Thoracic aorta (tissue), 2 donors: ENCODE measurements at places on chromosomes 6 and 20. TPM values are rescaled to one million over a fixed set of nuclear protein-coding genes. Genes with fewer than 3 reads are reported as not detected.

Gene STMND1
- not detected for total RNA-seq

- no peaks in the 10 kb centered on the region for H3K4me1 ChIP-seq
- H3K27ac ChIP-seq: no peak overlapping the region
- DNase-seq: no peak
- no peaks in the 10 kb centered on the region for H3K27me3 ChIP-seq
- H3K4me3 ChIP-seq: no peak overlapping the region
Measured at GRCh38 chr6:7628909-7629308, 38.9 kb downstream of the SNRNP48 start.

- H3K4me1 ChIP-seq: peaks cover 43% of the 10 kb centered on the region
- H3K27ac ChIP-seq: no peak overlapping the region
- H3K27me3 ChIP-seq: no peaks in the 10 kb centered on the region
- H3K4me3 ChIP-seq: no peak overlapping the region
Measured at GRCh38 chr6:75449630-75450206, 43.9 kb downstream of the FILIP1 start.

Gene COL12A1
- total RNA-seq: 131 TPM

DNA sequence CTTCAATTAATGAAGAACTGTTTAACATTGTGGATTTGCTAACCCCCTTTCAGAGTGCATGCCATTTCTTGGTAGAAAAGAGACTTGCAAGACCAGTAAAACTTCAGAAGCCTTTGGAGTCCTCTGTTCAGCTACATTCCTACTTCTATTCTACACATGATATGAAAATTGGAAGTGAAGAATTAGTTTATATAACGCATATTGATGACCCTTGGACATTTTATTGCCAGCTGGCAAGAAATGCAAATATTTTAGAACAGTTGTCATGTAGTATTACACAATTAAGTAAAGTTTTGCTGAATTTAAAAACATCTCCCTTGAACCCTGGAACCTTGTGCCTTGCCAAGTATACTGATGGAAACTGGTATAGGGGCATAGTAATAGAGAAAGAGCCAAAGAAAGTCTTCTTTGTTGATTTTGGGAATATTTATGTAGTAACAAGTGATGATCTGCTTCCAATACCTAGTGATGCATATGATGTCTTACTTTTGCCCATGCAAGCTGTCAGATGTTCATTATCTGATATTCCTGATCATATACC is 3.3 kb downstream of the TDRD6 start:
- DNase-seq: no peak
- no peaks in the 10 kb centered on the region for H3K4me1 ChIP-seq
- H3K4me3 ChIP-seq: no peak overlapping the region
- no peaks in the 10 kb centered on the region for H3K36me3 ChIP-seq

GRCh38 chr6:90916968-90917367 is 330.1 kb upstream of the MAP3K7 start:
- no peak overlapping the region for H3K27ac ChIP-seq
- H3K4me1 ChIP-seq: no peaks in the 10 kb centered on the region
- DNase-seq: no peak
- H3K4me3 ChIP-seq: no peak overlapping the region
- no peaks in the 10 kb centered on the region for H3K36me3 ChIP-seq

DNA sequence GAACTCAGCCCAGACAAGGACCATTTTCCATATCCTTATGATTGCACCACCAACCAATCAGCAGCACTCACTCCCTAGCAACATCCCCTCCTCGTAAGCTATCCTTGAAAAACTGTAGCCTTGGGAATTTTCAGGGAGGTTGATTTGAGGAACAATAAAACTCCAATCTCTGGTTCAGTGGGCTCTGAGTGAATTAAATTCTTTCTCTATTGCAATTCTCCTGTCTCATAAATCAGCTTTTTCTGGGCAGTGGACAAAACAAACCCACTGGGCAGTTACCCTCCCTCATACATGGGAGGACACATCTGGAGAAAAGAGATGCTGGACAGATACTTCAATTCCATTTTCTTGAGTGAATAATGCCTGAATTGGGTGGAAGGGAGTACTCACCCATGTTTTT is 115.4 kb upstream of the STXBP5 start:
- H3K27me3 ChIP-seq: no peaks in the 10 kb centered on the region
- H3K4me1 ChIP-seq: no peaks in the 10 kb centered on the region
- H3K36me3 ChIP-seq: no peaks in the 10 kb centered on the region
- no peak for DNase-seq
- no peak overlapping the region for H3K27ac ChIP-seq
- H3K4me3 ChIP-seq: no peak overlapping the region

GRCh38 chr6:151869787-151870186 is 62.3 kb downstream of the ESR1 start:
- no peak overlapping the region for H3K27ac ChIP-seq
- no peaks in the 10 kb centered on the region for H3K27me3 ChIP-seq
- H3K4me1 ChIP-seq: peaks cover 13% of the 10 kb centered on the region
- no peak for DNase-seq
- H3K36me3 ChIP-seq: no peaks in the 10 kb centered on the region

- no peaks in the 10 kb centered on the region for H3K36me3 ChIP-seq
- H3K27ac ChIP-seq: peak overlapping the region; percentile 96
- H3K27me3 ChIP-seq: no peaks in the 10 kb centered on the region
- peaks cover 43% of the 10 kb centered on the region for H3K4me1 ChIP-seq
- no peak overlapping the region for H3K4me3 ChIP-seq
Measured at GRCh38 chr20:49399329-49399728, 83.1 kb downstream of the KCNB1 start.

Gene TCEA2
- 48.6 TPM for total RNA-seq

Gene TNFRSF21
- 15.3 TPM for total RNA-seq

Gene BEND3
- 0.54 TPM for total RNA-seq

Gene PHACTR3
- total RNA-seq: not detected

GRCh38 chr6:28782113-28782673 is 141.6 kb downstream of the TRIM27 start:
- no peak for DNase-seq
- H3K27ac ChIP-seq: no peak overlapping the region
- H3K4me3 ChIP-seq: no peak overlapping the region
- H3K27me3 ChIP-seq: peaks cover 16% of the 10 kb centered on the region
- no peaks in the 10 kb centered on the region for H3K36me3 ChIP-seq

Gene MRPS10
- total RNA-seq: 30.0 TPM

DNA sequence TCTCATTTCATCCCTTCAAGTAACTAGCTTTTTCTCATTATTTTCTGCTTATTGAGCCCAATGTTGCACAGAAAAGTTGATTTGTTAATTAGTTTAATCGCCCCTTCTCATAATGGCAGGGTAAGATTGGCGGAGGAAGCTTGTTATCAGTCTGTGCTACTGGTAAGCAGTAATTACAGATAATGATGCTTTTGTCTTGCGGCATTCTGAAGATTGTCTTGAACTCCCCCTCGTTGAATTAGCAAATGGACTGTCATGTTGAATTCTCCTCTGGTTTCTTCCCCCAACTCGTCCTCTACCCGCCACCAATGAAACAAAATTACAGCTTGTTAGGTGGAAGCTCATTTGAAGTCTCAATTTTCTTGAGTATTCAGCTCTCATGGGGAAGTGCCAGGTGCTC is 39.4 kb downstream of the PRDM13 start:
- no peak overlapping the region for H3K27ac ChIP-seq
- H3K4me1 ChIP-seq: no peaks in the 10 kb centered on the region
- H3K36me3 ChIP-seq: no peaks in the 10 kb centered on the region
- DNase-seq: no peak
- no peak overlapping the region for H3K4me3 ChIP-seq

DNA sequence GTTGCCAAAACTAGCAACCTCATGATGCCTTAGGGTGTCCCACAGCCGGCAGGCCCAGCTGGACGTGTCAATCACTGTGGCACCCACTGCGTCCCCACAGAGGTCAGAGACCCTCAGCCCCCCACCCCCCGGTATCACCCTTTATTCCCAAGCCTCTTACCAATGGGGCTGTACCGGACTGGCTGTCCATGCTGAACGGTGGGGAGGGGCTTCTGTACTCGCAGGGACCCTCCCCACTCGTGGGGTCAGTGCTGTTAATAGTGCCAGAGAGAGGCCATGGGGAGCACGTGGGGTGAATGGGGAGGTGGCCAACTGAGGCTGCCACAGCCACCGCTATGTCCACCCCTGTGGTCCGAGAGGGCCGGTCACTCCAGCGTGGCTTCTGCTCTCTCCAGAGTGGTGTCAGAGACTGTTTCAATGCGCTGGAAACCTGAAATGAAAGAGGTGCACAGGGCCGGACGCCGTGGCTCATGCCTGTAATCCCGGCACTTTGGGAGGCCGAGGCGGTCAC is 68.6 kb downstream of the THBS2 start:
- no peaks in the 10 kb centered on the region for H3K36me3 ChIP-seq
- H3K27me3 ChIP-seq: no peaks in the 10 kb centered on the region
- no peak overlapping the region for H3K27ac ChIP-seq
- DNase-seq: no peak
- H3K4me3 ChIP-seq: no peak overlapping the region
- H3K4me1 ChIP-seq: peaks cover 4% of the 10 kb centered on the region

Gene JARID2
- 12.8 TPM for total RNA-seq

DNA sequence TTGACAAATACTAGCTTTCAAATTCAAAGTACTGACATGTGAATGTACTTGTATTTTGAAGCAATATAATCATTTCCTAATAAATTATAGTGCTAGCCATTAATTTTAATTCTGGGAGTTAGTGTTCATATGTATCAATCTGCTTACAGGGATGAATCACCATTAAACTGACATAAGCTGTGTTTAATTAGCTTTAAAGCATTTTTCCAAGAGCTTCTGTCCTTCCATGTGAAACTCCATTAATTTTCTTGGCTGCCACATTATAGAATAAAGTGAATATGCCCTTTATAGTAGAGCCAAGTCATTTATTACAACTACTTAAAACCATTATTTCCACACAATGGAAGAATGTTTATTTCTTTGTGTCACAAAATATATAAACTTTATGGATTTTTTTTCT is 150.8 kb downstream of the COL21A1 start:
- H3K4me1 ChIP-seq: peaks cover 12% of the 10 kb centered on the region
- no peak for DNase-seq
- no peaks in the 10 kb centered on the region for H3K27me3 ChIP-seq
- no peak overlapping the region for H3K4me3 ChIP-seq

- DNase-seq: no peak
- H3K36me3 ChIP-seq: no peaks in the 10 kb centered on the region
- no peaks in the 10 kb centered on the region for H3K27me3 ChIP-seq
- no peak overlapping the region for H3K27ac ChIP-seq
Measured at GRCh38 chr20:54598352-54598751, 123.0 kb downstream of the DOK5 start.

DNA sequence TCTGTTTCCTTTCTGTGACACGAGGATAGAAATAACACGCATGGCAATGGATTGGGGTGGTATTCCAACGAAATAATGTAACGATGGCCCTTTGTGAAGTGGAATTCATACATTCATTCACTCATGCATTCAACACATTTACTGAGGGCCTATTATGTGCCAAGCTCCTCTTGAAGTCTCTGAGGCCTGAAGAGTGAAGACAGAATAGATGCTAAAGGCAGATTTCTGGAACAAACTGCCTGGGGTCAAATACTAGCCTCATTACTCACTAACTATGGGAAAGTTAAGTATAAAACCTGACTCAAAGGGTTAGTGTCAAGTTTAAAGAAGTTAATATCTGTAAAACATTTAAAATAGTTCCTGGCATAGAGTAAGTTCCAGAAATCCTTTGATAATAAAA is 279.6 kb upstream of the SULF2 start:
- no peaks in the 10 kb centered on the region for H3K36me3 ChIP-seq
- H3K4me3 ChIP-seq: no peak overlapping the region
- no peaks in the 10 kb centered on the region for H3K27me3 ChIP-seq
- no peak overlapping the region for H3K27ac ChIP-seq
- H3K4me1 ChIP-seq: no peaks in the 10 kb centered on the region
- no peak for DNase-seq

Gene DNAAF9
- 24.5 TPM for total RNA-seq

Gene EPHA7
- 1.8 TPM for total RNA-seq

DNA sequence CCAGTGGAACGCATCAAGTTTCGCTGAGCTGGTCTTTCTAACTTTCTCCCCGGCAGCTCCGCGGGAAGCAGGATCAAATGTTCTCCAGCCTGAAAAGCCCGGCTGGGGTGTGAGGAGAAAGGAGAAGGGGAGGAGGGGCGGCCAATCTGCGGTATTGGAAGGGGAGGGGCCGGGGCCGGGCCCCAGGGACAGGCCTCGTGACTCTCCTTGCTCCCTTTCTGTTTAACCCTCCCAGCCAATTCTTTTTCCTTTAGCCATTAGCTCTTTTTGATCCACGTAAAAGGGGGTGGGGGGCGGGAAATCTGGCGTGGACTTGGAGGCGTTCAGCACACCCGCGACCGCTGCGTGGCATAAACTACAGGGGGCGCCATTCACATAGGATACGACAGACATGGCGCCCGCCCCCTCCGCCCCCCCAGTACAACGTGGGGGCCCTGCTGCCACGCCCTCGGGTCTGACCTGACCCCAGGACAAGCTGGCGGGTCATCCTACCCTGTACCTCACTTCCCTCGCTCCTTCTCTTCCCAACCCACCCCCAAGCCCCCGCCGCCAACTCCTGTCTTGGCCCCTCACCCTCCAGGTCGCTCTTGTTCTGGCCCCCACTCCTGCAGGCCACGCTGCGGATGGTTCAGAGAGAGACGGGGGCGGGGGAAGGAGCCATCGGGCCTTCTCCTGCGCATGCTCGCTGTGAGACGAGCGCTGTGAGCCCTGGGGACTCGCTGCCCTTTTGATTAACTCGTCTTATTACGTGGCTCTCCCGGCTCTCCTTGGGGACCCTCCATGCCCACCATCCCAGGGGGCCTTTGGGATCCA is 7.8 kb upstream of the MDGA1 start:
- no peaks in the 10 kb centered on the region for H3K27me3 ChIP-seq
- peak; percentile 66 for DNase-seq
- H3K4me3 ChIP-seq: peak overlapping the region; percentile 72
- H3K36me3 ChIP-seq: no peaks in the 10 kb centered on the region

GRCh38 chr6:101918471-101918870 is 525.0 kb downstream of the GRIK2 start:
- H3K27me3 ChIP-seq: no peaks in the 10 kb centered on the region
- H3K4me3 ChIP-seq: no peak overlapping the region
- no peak for DNase-seq
- H3K27ac ChIP-seq: no peak overlapping the region
- H3K36me3 ChIP-seq: no peaks in the 10 kb centered on the region
- H3K4me1 ChIP-seq: no peaks in the 10 kb centered on the region

GRCh38 chr20:51727872-51728271 is 40.3 kb downstream of the ATP9A start:
- peaks cover 9% of the 10 kb centered on the region for H3K36me3 ChIP-seq
- peaks cover 6% of the 10 kb centered on the region for H3K4me1 ChIP-seq
- no peak overlapping the region for H3K27ac ChIP-seq
- DNase-seq: no peak
